ENCODE measurements at places on chromosomes 2 and 18.

DNA sequence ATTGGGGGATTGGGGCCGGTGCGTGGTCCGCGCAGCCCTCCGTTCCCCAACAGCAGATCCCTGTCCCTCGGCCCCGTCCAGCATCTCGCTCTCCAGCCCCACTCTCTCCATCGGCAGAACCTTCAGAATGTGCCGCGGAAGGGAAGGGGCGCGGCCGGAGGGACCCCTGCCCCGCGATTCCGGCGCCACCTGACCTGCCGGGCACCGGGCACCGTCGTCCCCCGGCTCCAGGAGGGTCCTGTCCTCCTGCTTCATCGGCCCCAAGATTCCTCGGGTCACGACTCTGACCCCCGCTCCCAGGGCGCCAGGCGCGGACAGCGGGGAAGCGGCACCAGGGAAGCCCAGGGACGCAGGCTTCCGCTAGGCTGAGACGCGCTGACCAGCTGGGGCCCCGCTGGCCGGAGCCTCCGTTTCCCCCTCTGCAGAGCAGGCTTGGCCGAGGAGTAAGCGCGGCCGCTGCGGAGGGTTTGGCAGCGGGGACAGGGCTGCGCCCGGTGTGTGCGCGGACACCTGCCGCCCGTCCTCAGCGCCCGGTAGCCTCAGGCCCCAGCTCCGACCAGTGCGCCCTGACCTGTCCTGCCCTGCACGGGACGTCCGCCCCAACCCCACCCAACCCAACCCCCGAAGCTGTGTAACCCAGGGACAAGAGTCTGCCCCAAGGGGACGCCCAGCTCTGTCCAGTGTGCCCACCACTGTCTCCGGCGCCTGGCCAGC is 16.8 kb upstream of the BOK start:
- peaks cover 3% of the 10 kb centered on the region for H3K4me1 ChIP-seq
- peaks cover 7% of the 10 kb centered on the region for H3K27me3 ChIP-seq
- H3K36me3 ChIP-seq: no peaks in the 10 kb centered on the region
- DNase-seq: no peak
- no peak overlapping the region for H3K27ac ChIP-seq

DNA sequence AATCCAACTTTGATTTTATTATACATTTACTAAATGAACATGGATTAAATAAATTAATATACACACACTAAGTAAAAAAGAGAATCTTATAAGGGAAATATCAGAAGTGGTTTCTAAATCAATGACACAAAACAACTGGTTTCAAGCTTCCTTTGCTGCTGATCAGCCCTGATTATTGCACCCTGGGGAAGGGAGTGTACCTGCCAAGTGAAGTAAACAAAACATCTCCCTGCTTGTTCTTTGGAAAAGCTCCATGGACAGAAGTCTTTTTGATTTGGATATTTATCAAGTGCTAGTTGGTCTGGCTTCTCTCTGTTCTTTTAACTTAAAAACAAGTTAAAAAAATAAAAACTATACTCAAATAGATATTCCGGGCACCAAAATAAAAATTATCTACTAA is 190.1 kb downstream of the PDE11A start:
- no peaks in the 10 kb centered on the region for H3K27me3 ChIP-seq
- H3K4me3 ChIP-seq: no peak overlapping the region
- H3K27ac ChIP-seq: no peak overlapping the region
- H3K36me3 ChIP-seq: no peaks in the 10 kb centered on the region
- DNase-seq: no peak

DNA sequence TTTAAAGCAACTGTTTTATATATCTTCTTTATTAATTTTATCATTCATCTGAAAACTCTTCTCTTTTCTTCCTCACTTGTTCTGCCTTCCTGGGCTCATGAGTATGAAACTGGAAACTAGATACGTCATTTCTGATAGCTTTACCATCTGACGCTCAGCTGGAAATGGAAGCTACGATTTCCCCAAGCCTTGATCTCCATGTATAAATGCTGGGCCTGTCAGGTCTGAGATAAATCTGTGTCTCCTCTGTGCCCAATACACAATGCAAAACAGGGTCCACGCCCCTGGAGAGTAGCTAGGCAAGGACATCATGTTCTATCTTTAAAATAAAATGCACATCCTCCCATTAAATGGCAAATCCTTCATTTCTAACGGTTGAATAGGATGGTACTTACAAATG is 238.4 kb downstream of the AFF3 start:
- peaks cover 3% of the 10 kb centered on the region for H3K27me3 ChIP-seq
- H3K4me3 ChIP-seq: no peak overlapping the region
- no peak overlapping the region for H3K27ac ChIP-seq
- no peak for DNase-seq
- H3K36me3 ChIP-seq: no peaks in the 10 kb centered on the region

DNA sequence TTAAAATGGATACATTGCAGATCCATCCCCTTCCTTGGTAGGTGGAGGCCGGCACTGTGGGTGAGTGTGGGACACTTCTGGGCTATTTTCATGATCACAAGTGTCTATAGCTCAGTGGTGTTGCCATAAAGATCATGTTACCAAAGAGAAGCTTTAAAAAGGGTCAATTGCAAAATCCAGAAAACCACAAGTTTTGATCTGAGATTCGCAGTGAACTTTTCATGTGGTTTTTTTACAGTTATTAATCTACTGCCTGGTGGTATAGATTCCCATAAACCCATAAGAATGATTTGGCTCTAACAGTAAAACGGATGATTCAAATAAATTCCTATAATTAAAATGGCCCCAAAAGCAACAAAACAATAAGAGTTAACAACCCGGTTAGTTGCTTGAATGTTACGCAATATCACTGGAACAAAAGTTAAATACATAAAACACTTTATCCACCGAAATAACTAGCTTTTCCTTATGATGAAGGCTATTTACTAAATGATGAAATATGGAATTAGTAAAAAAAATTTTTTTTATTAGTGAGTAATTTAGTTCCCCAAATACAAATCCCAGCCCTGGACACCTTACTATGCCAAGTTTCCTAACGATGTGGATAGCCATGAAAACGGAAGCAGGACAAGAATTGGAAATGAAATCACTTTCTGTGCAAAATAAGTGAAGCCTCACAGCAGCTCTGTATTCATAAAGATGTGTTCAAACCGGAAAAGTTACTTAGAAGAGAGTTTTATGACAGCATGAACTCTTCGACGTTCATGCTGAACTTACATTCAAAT is 95.6 kb upstream of the THOC1 start:
- H3K4me1 ChIP-seq: peaks cover 67% of the 10 kb centered on the region
- H3K27me3 ChIP-seq: peaks cover 4% of the 10 kb centered on the region
- no peak overlapping the region for H3K4me3 ChIP-seq
- peaks cover 15% of the 10 kb centered on the region for H3K36me3 ChIP-seq
- H3K27ac ChIP-seq: peak overlapping the region; percentile 94
- DNase-seq: no peak

- H3K4me1 ChIP-seq: peaks cover 10% of the 10 kb centered on the region
- peaks cover 3% of the 10 kb centered on the region for H3K36me3 ChIP-seq
- peak; percentile 80 for DNase-seq
- H3K4me3 ChIP-seq: no peak overlapping the region
- H3K27me3 ChIP-seq: peaks cover 3% of the 10 kb centered on the region
Measured at GRCh38 chr2:105545730-105546627, 147.1 kb upstream of the FHL2 start.

DNA sequence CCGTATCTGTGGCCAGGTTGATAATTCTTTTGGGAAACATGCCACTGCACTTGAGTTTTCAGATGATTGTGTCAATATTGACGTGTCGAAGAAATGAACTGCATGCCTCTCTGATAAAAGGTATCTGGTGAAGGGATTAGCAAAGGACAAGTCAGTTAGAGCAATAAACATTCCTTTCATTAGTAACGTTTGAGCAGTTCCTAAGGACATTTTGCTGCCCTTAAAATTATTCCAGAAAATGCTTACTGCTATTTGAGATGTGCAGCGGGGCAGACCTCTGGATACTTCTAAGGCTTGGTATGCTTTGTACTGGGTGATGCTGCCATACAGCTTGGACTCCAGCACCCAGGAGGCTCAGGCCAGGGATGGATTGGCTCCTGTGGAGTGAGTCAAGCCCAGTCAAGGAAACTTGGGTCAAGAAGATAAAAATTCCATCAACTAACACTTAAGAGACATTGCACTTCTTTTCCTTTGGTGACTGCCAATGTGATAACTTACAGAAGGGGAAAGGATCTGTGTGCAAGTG is 166.7 kb downstream of the FHOD3 start:
- no peak for DNase-seq
- peaks cover 12% of the 10 kb centered on the region for H3K4me1 ChIP-seq
- H3K27me3 ChIP-seq: peaks cover 2% of the 10 kb centered on the region
- H3K36me3 ChIP-seq: no peaks in the 10 kb centered on the region

DNA sequence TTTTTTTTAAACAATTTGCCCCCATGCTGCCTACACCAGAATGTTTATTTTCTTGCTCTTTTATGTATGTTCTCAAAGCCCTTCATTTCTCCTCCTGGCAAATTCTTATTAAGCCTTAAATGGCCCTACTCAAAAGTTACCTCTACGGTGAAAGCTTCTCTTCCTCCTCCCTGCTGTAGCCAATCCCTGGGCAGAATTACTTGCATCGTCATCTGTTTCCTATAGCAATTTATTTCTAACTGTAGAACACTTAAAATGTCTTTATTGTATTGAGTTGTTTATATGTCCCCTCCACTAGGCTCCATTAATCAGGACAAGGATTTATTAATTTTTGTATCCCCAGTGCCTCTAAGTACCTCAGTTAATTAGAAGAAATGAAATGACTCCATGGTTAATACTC is 2.5 kb upstream of the RAD51AP2 start:
- no peak for DNase-seq
- no peaks in the 10 kb centered on the region for H3K27me3 ChIP-seq
- no peak overlapping the region for H3K27ac ChIP-seq
- H3K4me3 ChIP-seq: no peak overlapping the region
- no peaks in the 10 kb centered on the region for H3K36me3 ChIP-seq

DNA sequence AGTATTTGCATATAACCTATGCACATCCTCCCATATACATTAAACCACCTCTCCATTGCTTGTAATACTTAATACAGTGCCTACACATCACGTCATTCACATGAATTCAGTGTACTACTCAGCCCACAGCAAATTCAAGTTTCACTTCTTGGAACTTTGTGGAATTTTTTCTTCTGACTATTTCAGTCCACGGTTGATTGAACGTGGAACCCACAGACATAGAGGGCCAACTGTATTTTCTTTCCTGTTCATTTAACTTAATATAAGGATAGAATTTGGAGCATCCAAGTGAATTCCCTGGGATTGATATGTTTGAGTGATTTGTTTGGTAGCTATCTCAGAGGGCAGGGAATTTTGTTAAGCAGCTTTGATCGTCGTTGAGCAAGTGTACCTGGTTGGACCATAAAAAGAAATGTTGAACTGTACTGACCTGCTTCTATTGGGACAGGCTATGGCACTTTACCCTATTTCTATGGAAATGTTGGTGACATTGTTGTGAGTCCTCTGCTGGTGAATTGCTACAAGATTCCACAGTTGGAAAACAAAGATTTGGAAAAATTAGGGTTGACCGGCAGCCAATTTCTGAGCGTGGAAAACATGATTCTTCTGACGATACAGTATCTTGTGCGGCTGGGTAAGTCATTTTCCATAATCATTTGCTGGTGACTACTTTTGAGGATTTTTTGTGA is 156.6 kb downstream of the ESCO1 start:
- peaks cover 28% of the 10 kb centered on the region for H3K36me3 ChIP-seq
- DNase-seq: no peak
- peaks cover 2% of the 10 kb centered on the region for H3K27me3 ChIP-seq
- no peak overlapping the region for H3K27ac ChIP-seq
- H3K4me3 ChIP-seq: no peak overlapping the region
- peaks cover 11% of the 10 kb centered on the region for H3K4me1 ChIP-seq

DNA sequence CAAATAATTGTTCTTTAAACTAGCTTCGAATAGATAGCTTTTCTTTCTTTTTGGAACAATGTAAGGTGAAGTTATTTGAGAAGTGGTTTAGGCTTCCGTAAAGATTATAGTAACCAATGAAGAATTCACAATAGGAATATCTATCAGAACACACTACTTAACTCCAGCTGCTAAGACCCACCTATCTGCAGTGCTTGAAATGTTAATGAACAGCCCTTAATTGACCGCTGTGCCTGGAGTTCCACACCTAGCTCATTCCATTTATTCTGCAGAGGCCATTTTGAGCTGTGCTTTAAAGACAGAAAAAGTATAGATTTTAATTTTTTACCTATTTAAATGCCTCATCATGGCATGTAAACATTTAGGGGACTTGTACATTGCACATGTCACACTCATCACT is 83.3 kb upstream of the APCDD1 start:
- peaks cover 8% of the 10 kb centered on the region for H3K27me3 ChIP-seq
- DNase-seq: no peak
- no peak overlapping the region for H3K27ac ChIP-seq
- no peaks in the 10 kb centered on the region for H3K36me3 ChIP-seq

GRCh38 chr2:227460070-227460485 is 11.9 kb upstream of the AGFG1 start:
- H3K36me3 ChIP-seq: no peaks in the 10 kb centered on the region
- peaks cover 1% of the 10 kb centered on the region for H3K27me3 ChIP-seq
- no peak overlapping the region for H3K27ac ChIP-seq
- no peak overlapping the region for H3K4me3 ChIP-seq
- peaks cover 3% of the 10 kb centered on the region for H3K4me1 ChIP-seq
- DNase-seq: no peak

- H3K36me3 ChIP-seq: no peaks in the 10 kb centered on the region
- no peak overlapping the region for H3K4me3 ChIP-seq
- peaks cover 2% of the 10 kb centered on the region for H3K4me1 ChIP-seq
- peaks cover 7% of the 10 kb centered on the region for H3K27me3 ChIP-seq
Measured at GRCh38 chr2:236777408-236777807, 207.8 kb downstream of the ACKR3 start.

DNA sequence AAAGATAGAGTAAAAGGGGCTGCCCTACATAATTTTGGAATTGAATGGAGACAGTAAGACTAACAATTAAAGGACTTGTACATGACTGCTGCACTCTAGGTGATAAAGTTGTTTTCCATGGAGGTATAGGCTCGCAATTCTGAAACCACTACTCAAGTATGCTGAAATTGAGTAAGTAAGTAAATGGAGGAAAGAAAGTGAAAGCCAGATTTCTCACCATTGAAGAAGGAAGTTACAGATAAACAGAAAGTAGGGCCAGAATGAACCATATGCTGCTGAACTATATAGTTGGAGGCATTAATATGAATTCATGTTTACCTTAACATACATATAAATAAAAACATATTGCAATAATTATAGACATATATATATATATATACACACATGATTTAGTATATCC is 225.7 kb upstream of the ST6GAL2 start:
- H3K36me3 ChIP-seq: no peaks in the 10 kb centered on the region
- no peak overlapping the region for H3K4me3 ChIP-seq
- DNase-seq: no peak
- no peak overlapping the region for H3K27ac ChIP-seq

GRCh38 chr2:85721641-85722040 is 27.5 kb downstream of the GNLY start:
- no peaks in the 10 kb centered on the region for H3K4me1 ChIP-seq
- no peaks in the 10 kb centered on the region for H3K36me3 ChIP-seq
- no peak for DNase-seq

- no peak overlapping the region for H3K4me3 ChIP-seq
- no peaks in the 10 kb centered on the region for H3K27me3 ChIP-seq
- no peaks in the 10 kb centered on the region for H3K36me3 ChIP-seq
- DNase-seq: no peak
- H3K4me1 ChIP-seq: peaks cover 37% of the 10 kb centered on the region
Measured at GRCh38 chr2:62409442-62409841, 96.6 kb downstream of the TMEM17 start.

All from endothelial cell (in vitro differentiated cells).